Right atrium auricular region (tissue), 2 donors: ENCODE measurements at places on chromosomes 4 and X.

DNA sequence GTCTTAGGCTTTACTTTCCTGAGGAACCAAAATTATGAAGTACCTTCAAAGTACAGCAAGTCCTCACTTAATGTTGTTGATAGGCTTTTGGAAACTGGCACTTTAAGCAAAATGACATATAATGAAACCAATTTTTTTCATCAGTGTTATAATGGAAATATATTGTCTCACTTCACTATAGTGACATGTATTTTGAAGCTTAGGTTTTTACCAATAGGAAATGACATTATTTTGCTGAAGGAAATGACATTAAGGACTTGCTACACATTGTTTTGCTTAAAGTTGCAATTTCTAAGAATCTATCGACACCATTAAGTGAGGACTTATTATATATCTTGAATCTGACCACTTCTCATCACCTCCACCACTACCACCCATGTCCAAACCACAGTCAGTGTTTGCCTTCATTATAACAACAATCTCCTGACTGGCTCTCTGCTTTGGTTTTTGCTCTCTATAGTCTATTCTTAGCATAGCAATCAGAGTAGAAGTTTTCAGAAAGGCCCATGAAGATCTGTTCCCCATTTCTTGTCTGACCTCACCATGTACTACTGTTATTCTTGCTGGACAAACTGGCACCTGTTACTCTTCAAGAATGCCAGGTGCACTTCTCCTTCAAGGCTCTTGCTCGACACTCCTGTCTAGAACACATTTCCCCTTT, 311.2 kb downstream of the BMPR1B start:
- no peak for DNase-seq

- DNase-seq, result no peak
Observed at GRCh38 chr4:126386512-126386911, 1071.8 kb downstream of the FAT4 start.

DNA sequence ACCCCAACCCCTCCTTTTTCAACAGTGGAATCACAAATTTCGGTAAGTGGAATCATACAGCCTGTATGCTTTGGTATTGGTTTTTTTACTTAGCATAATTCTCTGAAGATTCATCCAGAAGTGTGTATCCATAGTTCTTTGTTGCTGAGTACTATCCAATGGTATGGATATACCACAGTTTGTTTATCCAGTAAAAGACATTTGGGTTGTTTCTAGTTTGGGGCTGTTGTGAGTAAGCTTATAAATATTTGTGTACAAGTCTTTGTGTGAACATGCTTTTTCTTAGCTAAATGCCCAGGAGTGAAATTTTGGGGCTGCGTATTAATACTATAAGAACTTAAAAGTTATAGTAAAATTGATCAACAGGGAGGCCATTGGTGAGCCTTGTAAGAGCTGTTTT, 57.5 kb upstream of the GC start:
- no peak for DNase-seq

DNA sequence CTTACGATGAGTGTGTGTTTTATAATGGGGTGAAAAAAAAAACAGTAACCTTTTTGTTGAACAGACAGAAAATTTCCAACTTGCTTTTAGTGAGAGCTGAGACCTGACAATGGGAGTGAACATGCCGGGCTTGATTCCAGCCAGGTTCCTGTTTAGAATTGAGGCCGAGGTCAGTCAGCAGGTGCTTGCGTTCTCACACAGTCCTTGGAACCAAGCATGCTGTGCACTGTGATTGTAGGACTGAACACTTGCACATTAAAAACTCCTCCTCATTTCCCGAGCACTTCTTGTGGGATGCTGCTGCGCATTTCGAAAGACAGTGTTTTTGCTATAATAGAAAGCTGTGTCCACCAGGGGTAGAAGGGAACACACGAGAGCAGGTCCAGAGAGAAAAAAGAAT, 51.8 kb downstream of the TMEM131L start:
- no peak for DNase-seq

GRCh38 chr4:126404549-126404948, 1089.8 kb downstream of the FAT4 start:
- no peak for DNase-seq

GRCh38 chr4:71405791-71406190, 67.0 kb downstream of the SLC4A4 start:
- no peak for DNase-seq

GRCh38 chrX:56033495-56034180, 198.5 kb upstream of the KLF8 start:
- DNase-seq, result no peak

GRCh38 chrX:50691820-50692219, 122.2 kb downstream of the SHROOM4 start:
- no peak for DNase-seq

- no peak for DNase-seq
Observed at GRCh38 chr4:181939199-181939945, 303.8 kb upstream of the TENM3 start.

GRCh38 chr4:4771160-4771559, 88.3 kb upstream of the MSX1 start:
- no peak for DNase-seq

DNA sequence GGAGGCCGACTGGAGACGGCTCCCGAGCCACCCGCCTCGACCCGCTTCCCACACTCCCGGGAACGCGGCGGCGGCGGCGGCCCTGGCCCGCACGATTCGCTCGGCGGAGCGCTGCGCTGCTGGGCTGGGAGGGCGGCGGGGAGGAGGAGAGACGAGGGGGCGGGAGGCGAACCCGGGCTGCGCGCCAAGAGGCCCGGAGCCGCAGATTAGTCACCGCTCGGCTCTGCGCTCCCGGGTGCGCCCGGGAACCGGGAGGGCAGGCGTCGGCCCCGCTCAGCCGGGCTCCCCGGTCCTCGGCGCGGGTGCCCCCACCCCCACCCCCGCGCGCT, 11.2 kb upstream of the BCOR start:
- peak; percentile 76 for DNase-seq

DNA sequence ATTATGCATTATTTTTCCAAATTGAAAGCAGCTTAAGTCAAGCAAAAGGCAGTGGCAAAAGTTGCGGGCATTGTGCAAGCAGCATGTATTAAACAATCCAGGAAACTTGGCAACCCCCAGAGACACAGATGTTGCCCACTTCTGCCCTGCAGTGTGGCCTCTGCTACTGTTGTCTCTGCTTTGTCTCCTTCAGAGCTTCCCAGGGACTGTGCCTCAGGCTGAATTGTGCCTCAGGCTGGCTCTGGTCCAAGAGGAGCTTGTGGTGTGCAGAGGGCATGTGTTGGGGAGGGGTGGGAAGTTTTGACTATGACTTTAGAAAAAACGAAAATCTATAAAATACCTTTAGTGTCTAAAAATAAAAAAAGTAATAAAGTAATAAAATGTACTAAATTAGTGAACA, 201.4 kb downstream of the CCSER1 start:
- no peak for DNase-seq

GRCh38 chrX:123493857-123494256, 239.0 kb downstream of the THOC2 start:
- no peak for DNase-seq

GRCh38 chr4:46506876-46507275, 116.9 kb upstream of the GABRA2 start:
- no peak for DNase-seq

GRCh38 chr4:113394730-113395530, 345.5 kb downstream of the ANK2 start:
- no peak for DNase-seq

DNA sequence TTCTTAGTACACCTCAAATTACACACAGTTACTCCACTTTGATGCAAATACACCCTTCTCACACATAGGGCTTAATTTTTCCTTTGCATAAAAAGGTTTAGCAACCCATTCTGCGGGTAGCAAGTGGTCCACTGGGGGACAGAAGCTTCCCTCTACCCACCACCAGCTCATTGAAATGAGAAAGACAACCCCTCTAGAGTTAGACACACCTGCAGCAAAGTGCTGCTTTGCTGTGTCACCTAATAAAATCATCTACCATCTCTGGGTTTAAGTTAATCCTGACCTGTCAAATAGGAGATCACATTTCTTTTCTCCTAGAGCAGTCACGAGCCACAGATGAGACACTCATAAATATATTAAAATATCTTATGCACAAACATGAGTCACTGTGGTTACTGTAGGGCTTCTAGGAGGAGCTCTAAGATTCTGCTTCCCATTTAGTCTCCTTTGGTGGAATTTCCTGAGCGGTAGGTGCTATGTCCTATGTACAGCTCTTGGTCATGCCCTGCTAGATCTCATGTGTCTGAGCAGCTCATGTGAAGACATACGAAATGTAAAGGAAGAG, 11.9 kb downstream of the BMX start:
- no peak for DNase-seq

DNA sequence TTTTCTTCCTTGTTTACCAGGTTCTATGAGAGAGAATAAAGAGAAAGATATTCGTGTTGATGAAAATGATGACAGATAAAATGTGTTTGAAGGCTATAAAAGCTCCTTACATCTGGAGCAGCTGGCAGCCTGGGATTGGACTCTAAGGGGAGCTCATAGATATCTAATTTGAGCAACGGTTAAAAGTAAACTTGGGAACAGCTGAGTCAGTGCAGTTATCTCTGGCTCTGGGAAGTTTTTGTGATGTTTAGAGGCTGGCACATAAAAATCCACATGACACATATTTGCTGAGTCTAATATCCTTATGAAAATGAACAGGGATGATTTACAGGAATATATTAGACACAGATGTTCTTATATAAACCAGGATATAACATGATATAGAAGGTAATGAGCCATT, 331.8 kb upstream of the TENM3 start:
- DNase-seq, result no peak

DNA sequence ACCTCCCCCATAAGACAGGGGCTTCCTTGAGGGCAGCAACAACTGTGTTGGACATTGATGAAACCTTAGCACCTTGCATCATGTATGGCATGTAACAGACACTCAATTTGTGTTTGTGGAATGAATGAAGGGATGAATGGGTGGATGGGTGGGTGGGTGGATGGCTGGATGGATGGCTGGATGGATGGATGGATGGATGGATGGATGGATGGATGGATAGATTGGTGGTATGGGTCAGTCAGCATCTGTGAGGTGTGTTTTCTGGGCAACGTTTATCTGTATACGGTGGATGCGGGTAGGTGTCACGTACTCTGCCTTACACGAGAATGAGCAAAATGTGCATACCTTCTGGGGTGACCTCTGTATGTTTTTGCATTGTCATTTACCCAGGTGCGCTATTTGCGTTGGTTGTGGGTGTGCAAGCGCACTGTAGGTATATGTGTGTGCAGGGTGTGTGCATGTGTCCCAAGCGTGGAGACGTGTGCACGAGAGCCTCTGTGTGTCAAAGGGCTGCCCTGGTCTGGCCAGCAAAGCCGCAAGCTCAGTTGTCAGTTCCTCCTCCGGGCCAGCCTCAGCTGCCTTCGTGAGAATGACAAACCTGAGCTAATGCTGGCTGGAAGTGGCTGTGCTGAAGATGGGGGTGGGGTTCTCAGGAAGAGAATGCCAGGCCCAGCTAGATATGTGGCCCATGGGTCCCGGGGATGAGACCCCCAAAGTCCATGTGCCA, 26.5 kb downstream of the ELF4 start:
- DNase-seq, result no peak

DNA sequence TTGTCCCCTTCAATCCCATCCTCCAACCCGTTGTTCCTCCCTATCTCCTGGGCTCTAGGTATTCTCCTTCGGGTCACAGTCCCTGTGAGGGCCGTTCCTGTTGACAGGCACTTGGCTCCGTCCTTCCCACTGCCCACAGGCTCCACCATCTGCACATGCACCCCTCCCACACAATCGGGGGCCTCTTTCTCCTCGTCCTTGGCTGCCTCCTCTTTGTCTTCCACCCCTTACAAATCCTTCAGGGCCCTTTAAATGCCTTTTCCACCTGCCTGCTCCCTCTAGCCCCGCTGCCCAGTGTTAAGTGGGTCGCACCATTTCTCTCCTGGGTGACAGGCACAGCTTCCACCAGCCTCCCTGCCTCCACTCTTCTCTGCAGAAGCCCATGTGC, 2.7 kb upstream of the AVPR2 start:
- no peak for DNase-seq

GRCh38 chrX:131083510-131084142, 25.5 kb downstream of the ARHGAP36 start:
- DNase-seq, result no peak

- no peak for DNase-seq
Observed at GRCh38 chr4:87912164-87913004, 63.1 kb upstream of the SPP1 start.

DNA sequence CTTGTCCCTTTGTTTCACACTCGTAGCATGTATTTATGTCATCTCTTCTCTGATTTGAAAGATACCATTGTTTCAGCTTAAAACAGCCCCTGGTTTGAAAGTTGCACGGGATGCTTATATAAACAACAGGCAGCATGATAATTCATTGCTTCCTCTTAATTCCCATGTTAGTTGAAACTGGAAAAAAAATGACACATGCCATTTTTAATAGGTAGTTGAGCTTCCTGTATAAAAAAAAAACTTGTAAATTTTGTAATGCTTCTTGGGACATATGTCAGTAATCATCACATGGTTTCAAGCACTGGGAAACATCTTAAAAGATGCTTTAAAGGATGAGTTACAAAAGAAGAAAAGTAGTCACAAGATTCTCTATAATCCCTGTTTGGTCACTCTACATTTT, 243.0 kb downstream of the PALLD start:
- no peak for DNase-seq

DNA sequence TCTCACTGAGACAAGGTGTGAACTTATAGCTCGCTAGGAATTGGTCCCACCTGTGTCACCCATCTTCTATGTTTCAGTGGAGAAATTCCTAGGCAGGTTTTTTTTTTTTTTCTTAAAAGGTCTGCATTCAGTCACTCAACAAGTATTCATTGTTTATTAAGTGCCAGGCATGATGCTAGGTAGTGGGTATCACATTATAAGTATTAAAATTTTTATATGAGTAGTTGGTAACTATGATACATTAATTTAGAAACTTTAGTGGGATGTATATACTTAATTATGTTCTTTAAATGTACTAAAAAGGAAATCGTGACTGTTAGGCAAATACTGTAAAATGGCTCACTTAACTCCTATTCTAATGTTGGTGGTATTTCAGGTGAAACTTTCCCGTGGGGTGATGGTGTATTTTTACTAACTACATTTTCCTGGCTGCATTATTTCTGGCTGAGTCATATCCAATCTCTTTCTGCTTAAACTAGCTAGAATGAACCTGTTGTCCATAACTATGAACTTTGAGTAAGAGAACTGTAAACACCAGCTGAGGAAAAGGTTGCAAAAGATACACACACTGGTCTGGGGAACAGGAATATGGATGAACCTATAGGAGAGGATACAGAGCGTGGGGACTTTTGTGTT, 49.3 kb upstream of the MED14 start:
- no peak for DNase-seq

GRCh38 chrX:150869450-150869849, 29.0 kb downstream of the CD99L2 start:
- no peak for DNase-seq

- DNase-seq, result no peak
Observed at GRCh38 chr4:71680706-71681105, 103.2 kb downstream of the GC start.

DNA sequence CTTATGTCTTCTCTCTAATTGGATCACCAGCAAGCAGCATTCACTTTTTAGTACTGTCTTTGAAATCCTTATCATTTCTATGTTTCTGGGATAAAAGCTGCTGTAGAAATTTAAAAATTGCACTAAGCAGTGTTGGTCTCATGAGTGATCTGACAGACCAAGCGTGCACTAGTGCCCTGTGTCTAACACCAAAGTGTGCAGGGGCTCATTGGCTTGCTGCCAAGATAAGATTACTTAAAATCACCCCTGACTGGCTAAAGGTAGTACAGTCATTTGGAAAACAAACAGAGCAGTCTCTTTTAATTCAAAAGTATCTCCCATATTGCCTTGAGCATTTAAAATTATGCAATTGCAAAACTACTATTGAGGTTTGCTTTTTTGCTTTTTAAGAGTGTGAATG, 304.6 kb downstream of the ARAP2 start:
- no peak for DNase-seq

GRCh38 chr4:118816538-118817177, 19.3 kb downstream of the SEC24D start:
- no peak for DNase-seq
